ENCODE measurements at places on chromosomes 11 and 22. TPM values are rescaled to one million over a fixed set of nuclear protein-coding genes. Genes with fewer than 3 reads are reported as not detected.

Gene MTA2
- 117 TPM for total RNA-seq

Gene PDXP
- 35.7 TPM for total RNA-seq

Gene TPH1
- total RNA-seq: 0.08 TPM

Gene KREMEN1
- 3.2 TPM for total RNA-seq

Gene PKDREJ
- total RNA-seq: 0.04 TPM

Gene TMEM151A
- 2.4 TPM for total RNA-seq

Gene DBX1
- total RNA-seq: not detected

Gene MYRF
- total RNA-seq: 6.0 TPM

Gene MS4A6E
- total RNA-seq: not detected

Gene APOC3
- total RNA-seq: not detected

Gene BDNF
- total RNA-seq: 5.4 TPM

Gene MPPED2
- total RNA-seq: 6.2 TPM

Gene CALCA
- total RNA-seq: 0.61 TPM

Gene CELSR1
- total RNA-seq: 12.2 TPM

Gene OR2AG2
- 0.17 TPM for total RNA-seq

Gene ARHGAP8
- total RNA-seq: 48.7 TPM
